ENCODE measurements at places on chromosomes 12 and 14.

GRCh38 chr14:90184094-90184493, 72.3 kb upstream of the PSMC1 start:
- DNase-seq = no peak

DNA sequence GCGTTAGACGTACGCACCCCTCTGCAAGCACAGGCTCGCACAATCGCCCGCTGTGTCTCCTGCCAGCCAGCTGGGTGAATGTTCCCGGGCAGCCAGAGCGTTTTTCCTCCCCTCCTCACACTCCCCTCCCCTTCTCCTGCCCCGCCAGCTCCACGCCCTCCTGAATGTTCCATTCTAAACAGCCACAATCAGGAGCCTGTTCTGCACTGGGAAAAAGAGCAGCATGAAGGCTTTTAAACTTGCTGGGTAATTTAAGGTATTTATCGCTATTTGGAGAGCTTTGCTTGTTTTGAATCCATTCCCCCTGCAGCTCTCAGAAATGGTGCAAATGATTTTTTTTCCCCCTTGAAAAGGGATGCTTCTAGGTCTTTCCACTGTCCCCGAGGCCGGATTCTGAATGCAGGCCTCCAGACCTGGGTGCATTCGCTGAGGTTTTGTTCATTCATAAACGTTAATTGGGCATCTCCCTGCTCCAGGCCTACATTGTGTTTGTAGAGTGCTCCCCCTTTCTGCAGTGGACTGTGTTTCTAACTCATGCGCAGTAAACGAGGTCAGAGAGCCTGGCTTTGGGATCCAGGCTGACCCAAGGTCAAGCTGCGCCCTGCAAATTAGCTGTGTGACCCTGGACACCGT, 212.5 kb downstream of the CHST11 start:
- no peak for DNase-seq

DNA sequence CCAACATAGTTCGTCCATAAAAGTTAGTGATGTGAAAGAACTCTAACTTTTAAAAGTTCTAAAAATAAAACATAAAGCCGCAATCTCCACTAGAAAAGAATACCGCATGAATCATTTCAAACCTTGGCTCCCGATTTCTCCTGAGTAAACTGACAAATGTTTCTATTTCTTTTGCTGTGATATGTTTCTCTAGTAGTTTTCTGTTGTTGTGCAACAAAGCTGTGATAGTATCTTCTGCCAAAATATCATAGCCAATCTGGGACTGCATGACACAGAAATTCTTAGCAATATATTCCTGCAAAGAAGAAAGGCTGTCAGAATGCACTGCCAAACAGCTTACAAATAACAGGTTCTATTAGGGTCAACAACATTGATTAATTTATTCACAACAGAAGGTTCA, 174.0 kb downstream of the ITPR2 start:
- DNase-seq = no peak

DNA sequence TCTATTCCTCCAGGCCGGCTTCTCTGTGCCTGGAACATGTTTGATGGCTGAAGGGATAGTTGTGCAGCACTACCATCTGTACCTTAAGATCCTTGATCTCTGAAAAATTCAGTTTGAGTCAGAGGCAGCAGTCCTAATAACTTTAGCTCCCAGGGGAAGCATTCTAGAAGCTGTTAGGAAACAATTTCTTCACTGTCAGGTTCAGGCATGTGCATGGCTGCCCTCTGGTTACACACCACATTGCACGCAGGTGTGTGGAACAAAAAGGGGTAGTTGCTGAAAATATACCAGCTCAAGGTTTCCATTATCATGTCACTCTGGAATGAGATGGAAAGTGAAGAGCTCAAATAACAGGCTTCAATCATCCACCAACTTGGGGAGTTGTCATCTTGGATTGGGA, 80.1 kb downstream of the CHST11 start:
- DNase-seq = no peak

DNA sequence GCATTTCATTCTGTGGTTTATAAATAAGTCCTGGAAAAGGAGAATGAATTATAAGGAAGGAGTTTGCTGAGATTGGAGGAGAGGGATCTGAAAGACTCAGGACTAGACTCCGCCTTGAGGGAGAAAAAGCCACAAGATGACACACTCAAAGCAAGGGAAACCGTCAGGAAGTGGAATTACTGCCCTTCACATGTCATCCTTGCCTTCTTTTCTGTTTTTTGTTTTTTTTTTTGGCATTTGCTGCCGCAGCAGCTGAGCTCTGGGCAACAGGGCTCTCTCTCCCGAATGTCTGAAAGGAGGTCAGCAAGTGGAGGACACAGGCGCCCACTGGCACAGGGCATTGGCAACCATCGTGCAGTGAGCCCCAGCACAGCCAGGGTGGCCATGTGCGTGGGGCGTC, 344.9 kb downstream of the DPF3 start:
- DNase-seq = no peak

GRCh38 chr12:13952096-13952495, 29.3 kb downstream of the GRIN2B start:
- DNase-seq = no peak

DNA sequence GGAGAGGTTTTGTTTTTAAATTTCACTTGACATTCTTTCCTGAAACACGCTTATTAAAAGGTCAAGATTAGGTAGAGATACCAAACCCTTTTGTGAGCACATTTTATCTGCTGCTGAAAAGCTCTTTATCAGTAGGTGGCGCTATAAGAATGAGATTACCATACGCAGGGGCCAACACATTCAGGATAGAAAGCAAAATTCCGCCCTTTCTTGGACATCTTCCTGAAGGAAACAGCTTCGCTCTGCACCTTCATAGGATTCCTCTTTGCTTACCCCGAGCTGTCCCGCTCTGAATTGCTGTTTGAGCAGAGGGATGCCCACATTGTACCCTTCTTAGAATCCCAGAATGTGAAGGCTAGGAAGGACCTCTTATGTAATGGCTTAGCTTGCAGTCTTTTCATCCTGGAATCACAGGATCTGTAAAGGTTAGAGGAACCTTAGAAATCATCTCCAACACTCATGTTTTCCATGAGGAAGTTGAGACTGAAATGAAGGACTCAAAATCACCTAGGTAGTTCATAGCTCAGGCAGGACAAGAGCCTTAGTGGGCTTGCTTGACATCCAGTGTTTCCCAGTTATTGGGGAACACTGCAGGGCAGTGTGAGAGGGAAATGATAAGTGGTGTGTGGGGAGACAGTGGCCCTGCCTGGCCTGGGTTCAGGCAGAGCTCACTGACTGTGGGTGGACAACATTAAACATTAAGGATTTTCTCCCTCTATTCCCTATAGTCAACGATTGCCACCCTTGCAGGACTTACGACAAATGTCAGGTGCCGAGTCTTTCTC, 38.7 kb upstream of the CRY1 start:
- DNase-seq = peak; percentile 83

DNA sequence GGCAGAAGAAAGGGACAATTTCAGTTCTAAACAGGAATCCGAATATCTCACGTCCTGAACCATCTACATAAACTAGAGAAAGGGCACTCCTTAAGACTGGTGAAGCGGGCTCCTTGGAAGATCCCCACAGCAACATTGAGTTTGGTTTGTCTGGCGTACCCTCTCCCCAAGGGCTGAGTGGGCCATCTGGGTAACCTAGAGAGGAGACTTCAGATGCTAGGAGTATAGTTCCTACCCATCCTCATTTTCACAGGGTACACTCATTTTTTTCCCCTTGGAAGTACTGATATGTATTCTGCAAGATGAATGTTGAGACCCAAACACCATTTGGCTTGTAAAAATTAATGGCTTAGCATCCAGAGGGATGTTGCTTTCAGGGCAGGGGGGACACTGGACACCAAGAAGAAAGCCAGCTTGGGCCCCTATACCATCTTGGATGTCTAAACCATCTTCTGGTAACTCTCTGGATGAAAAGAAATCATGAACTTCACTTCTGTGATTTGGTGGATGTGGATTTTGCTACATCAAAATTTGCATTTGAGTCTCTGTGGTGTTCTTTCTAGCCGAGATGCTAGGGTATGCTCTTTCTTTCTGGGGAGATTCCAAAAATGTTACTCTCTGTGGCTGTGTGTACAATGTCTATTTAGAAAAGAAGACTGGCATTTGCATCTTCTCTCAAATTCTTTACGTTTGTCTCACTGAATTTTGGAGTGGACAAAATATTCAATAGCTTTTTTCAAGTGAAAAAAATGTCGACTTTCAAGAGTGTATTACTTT, 97.7 kb downstream of the ETV6 start:
- DNase-seq = no peak

DNA sequence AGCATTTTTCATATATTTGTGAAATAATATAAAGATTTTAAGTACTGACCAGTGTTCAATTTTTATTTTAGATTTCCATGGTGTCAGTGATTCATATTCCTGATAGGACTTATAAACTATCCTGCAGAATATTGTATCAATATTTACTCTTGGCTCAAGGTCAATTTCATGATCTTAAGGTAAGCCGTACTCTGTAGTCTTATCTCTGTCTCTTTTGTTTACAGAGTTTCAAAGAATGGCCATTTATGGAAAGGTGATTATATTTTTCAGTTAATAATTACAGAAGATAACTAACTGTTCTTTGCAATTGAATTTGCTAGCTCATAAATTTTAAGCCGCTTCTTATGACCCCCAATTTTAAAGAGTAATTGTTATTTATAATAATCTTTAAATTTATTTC, 27.9 kb downstream of the CGRRF1 start:
- DNase-seq = peak; percentile 28

DNA sequence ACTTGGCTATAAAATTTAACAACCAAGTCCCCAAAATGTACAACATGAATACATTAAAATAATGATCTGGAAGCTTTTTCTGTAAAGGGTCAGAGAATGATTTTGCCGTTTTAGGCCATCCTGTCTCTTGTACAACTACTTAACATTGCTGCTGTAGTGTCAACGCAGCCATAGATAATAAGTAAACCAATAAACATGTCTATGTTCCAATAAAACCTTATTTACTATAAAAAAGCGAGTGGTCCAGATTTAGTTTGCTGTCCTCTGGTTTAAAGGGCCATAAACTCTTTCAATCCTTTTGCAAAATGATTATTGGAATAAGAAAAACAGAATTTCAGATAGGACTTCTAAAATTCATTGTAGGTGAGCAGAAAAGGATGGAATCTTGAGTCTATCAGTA, 29.2 kb downstream of the SBNO1 start:
- DNase-seq = no peak

DNA sequence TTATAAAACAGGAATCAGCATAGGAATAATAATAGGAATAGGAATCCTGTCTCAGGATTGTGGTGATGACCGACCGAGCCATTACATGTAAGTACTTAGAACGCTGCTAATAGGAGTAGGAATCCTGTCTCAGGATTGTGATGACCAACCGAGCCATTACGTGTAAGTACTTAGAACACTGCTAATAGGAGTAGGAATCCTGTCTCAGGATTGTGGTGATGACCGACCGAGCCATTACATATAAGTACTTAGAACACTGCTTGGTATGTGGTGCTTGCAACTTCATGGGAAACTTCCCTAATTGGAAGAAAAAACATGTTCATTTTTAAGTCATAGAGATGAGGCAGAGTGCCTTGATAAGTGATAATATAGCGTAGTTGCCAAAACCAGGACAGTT, 30.0 kb downstream of the ELK3 start:
- no peak for DNase-seq

GRCh38 chr12:80217011-80217535, 117.7 kb downstream of the OTOGL start:
- peak; percentile 90 for DNase-seq

GRCh38 chr12:58504143-58504938, 416.0 kb downstream of the LRIG3 start:
- DNase-seq = peak; percentile 90

DNA sequence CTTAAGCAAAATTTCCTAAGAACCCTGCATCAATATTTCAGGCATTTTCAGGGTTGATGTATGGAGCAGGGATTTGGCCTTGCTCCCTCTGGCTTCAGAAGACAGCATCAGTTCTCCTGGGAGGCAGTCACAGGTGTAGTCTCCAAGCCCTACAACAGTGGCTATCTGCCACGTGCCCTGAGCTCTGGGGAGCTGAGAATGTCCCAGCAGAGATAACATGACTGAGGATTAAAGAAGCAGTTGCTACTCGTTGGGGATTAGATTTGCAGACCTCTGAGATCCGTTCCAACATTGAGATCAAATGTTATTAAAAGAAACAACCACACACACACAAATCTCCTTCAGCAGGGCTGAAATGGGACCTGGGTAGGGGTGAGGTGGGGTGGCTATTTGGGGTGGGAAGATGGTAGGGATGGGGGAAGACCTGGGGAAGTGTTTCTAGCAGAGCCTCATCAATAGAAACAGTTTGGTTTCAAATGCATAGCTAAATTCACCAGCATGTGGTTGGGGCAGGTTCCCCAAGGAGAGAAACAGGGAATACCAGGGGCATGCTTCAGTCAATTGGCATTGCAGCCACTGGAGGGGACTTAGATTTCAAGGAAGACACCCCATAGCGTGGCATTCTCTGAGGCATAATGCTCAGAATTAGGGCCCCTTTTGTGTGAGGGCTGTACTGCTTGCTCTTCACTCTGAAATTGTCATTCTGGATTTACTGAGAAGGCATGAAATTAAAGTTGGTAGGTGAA, 15.2 kb upstream of the FAM234B start:
- DNase-seq = no peak

DNA sequence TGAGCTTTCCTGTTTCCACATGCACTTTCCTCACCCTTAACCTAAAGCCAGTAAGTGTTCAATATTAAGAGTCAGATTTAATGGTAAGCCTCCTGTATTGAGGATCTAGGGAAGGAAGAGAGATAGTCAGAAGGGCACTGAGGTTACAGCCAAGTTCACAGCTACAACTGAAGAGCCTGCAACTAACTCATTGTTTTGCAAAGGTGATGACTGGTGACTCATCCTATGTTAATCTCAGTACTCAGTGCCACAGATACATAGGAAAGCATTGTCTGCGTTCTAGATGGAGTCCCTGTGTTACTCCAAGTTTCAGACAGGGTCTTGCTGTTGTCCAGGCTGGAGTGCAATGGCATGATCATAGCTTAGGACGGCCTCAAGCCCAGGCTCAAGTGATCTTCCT, 157.0 kb upstream of the RBM19 start:
- no peak for DNase-seq

GRCh38 chr14:83842547-83842946, 1687.4 kb upstream of the FLRT2 start:
- DNase-seq = no peak

DNA sequence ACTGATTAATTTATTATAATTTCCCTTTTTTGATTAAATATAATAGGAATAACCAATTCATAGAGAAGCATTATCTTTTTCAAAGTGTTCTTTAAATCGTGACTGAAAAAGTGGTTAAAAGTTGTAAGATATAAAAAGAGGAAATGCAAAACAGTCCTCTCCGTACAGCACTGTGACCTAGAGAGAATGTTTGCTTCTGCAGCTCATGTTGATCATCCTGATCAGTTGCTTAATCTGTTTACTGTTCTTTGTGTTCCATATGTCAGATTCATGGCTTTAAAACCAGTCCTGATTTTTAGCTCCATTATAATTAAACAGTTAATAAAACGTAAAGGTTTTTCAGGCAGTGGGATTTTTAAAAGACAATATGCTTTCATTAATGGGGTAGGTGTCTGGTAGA, 4.7 kb downstream of the TTC8 start:
- no peak for DNase-seq

- no peak for DNase-seq
Observed at GRCh38 chr12:57085999-57086492, 2.9 kb upstream of the NAB2 start.

GRCh38 chr14:106013879-106014376, 487.5 kb downstream of the TMEM121 start:
- no peak for DNase-seq

GRCh38 chr12:2284857-2285256, 232.1 kb downstream of the CACNA1C start:
- DNase-seq = peak; percentile 74

GRCh38 chr12:75065482-75065881, 144.2 kb downstream of the KCNC2 start:
- DNase-seq = no peak
